ENCODE measurements at places on chromosomes 2 and 18.

- no peak for DNase-seq
Observed at GRCh38 chr2:8461341-8461740, 220.5 kb upstream of the ID2 start.

DNA sequence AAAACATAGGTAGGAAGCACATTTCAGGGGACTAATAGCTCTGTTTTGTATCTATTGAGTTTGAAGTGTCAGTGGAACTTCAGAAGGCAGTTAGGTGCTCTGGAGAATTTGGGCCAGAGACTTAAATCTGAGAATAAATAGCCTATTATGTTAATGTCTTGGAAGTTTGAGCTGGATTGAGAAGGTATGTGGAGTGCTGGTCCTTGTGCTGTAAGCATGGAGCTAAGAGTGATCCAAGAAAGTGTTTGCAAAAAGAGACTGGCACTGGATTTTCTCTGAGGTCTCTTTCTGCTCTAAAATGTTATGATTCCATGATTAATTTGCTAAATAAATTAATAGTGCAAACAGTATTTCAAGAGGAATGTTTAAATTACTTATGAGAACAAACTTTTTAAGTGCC is 63.3 kb downstream of the ICOS start:
- DNase-seq: no peak

DNA sequence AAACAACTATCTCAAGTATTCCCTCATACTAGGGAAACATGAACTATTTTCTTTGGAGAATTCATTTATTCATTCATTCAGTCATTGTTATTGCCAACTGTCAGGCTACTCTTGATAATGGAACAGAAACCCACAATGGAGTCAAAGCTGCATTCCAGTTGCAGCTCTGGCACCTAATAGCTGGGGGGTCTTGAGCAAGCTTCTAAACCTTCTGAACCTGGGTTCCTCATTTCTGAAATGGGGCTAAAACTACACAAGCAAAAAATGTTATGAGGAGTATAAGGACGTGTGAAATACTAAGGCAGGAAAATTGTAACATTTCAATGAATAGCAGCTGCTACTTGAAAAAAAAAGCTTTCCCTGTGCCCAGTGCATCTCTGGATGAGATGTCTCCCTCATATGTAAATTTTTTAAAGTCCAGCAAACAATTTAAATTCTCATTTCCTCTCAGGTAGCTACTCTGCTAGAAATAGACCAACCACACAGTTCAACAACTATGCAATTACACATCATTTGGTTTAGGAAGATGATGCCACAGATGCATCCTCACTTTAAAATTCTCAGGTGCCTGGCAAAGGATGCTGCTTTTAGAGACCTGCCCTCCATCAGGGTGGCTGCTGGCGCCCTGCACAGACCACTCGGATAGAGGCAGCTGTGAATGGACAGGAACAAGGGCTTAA is 38.5 kb downstream of the SPRED2 start:
- no peak for DNase-seq

DNA sequence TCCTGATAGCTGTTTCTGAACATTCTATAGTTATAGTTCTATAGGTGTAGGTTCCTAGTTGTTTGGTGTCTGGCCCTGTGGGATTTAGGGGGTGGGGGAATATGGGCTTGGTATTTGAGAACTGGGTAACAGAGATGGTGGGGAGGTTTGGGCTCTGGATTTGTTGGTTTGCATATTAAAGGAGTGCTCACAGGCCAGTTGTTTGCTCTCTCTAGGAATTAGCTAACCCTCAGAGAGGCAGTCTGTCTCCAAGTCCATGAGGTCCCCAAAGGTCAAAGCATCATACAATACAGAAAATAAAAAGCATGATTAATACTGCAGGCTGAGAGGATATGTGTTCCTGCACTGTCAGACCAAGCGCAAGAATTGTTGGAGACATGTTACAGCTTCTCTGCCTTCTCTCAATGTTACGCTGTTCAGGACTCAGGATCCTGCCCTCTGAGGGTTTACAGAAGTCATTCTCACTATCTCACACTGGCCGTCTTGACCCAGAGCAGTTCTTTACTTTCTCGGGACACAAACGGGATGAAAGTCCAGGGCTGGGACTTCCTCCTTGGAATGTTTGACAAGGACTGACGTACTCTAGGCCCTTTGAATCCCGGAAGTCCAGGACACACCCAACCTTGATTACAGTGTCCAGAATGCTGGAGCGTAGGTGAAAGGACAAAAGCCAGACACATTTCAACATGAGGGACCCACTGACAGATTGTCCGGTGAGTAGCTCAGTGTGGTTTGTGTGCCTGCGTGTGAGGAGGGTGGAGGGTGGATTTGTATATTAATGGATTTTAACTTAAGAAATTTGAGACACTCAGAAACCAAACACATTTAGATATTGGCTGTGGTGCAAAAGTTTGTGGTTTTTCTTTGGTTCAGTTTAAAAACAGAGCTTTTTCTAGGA is at the start of gene NOSTRIN:
NOSTRIN (plus strand) TSS at position 677 of the 898 bp plus-strand sequence; CDS start at position 687, 10 bp downstream.
- no peak for DNase-seq

DNA sequence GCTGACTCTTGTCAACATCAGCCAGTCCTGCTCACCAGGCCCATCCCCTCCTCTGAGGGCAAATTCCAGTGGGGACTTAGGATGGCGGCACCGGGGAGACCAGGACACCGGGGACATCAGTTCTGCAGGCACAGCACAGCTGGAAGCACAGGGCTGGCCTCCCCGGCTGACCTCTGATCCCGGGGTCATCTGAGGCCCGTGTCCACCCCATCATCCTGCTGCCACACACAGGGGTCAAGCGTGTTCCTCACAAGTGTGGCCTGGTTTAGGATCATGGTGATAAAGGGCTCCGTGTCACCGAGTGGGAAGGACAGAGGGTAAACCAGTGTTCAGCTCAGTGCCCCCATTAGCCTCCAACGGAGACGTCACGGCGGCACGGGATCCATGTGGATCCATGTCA is 58.1 kb upstream of the CTDP1 start:
- DNase-seq: no peak

GRCh38 chr2:207808119-207808518 is 38.4 kb upstream of the FZD5 start:
- DNase-seq: no peak

DNA sequence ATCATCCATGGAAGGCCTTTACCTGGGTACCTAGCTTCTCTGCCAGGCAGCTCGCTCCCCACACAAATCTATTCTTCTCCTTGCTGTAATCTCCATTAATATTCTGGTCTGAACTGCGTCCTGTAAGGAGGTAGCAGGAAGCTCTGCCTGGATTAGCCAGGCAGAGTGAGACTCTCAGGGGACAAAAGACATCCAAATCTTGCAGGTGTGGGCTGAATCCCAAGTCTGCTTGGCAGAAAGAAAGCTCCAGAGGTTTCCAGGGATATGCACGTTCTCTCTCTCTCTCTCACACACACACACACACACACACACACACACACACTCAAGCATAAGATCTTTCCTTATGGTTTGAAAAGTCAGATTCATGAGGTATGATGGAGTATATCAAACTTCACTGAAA is 66.5 kb downstream of the THNSL2 start:
- no peak for DNase-seq

DNA sequence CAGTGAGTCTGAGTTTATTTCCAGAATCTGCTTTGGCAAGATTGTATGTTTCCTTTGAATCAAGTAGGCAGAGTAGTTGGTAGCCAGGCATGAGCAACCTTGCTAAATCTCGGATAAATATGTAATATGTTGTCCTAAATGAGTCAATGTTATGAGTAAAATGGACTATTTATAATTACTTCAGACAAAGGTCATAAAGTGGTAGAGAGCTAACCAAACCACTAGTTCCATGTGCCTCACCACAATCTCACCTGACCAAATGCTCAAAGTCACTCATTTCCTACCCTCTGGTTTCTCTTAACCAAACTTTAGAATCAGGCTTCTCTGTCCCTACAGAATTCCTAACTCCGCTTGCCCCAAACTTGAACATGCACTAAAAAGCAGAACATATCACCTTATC is 261.2 kb upstream of the FSIP2 start:
- no peak for DNase-seq

- DNase-seq: no peak
Observed at GRCh38 chr18:50218432-50219197, 23.7 kb upstream of the MYO5B start.

All from esophagus squamous epithelium (tissue), 5 donors.